ENCODE measurements at places on chromosomes 13 and 19.
A peak's percentile ranks its signal among the peaks of the same experiment; 100 is the strongest.

DNA sequence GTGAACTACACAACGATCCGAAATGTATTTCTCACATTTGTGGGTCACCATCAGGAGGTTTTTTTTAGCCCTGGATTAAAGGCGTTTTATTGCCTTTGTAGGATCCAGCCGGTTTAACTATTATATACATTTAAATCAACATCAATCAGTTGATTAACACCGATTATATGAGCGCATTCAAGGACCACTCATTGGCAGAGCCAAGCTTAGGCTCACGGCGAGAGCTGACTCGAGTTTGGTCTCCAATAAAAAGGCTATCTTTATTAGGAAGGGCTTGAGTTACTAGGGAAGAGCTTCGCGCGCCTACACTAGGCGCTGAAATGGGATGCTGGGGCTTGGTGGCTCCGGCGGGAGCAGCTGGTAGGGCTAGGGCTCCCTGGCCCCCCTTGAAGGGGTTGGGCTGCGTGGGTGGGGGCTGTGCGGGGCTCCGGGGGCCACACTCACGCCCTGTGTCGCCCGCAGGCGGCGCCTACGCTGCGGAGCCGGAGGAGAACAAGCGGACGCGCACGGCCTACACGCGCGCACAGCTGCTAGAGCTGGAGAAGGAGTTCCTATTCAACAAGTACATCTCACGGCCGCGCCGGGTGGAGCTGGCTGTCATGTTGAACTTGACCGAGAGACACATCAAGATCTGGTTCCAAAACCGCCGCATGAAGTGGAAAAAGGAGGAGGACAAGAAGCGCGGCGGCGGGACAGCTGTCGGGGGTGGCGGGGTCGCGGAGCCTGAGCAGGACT is 4.2 kb downstream of the PDX1 start:
- no peak for DNase-seq

DNA sequence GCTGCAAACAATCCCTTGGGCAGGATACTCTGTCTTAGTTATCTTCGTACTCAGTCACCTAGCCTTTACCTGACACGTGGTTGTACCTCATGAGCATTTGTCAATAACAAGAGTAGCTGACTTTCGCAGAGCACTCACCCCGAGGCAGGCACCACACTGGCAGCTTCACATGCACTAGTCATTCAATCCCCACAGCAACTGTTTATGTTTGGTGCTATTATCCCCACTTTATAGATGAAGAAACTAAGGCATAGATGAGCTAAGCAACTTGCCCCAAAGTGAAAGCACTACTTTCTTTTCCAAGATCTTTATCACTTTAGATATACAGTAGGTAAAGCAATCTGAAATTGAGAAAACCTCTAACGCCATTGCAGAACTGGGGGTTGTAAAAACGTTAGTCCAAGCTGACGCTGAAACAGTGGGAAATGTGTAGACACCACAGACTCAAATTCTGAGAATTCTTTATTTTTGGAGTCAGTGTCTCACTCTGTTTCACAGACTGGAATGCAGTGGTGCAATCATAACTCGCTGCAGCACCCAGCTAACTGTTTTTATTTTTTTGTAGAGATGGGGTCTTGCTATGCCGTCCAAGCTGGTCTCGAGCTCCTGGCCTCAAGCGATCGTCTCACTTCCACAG is 446.0 kb downstream of the FOXO1 start:
- DNase-seq: no peak

- DNase-seq: no peak
These were observed 7.6 kb downstream of the DNAJB1 start for GRCh38 chr19:14510311-14511228.

GRCh38 chr19:35991731-35992450 is 3.1 kb upstream of the SDHAF1 start:
- DNase-seq: no peak

DNA sequence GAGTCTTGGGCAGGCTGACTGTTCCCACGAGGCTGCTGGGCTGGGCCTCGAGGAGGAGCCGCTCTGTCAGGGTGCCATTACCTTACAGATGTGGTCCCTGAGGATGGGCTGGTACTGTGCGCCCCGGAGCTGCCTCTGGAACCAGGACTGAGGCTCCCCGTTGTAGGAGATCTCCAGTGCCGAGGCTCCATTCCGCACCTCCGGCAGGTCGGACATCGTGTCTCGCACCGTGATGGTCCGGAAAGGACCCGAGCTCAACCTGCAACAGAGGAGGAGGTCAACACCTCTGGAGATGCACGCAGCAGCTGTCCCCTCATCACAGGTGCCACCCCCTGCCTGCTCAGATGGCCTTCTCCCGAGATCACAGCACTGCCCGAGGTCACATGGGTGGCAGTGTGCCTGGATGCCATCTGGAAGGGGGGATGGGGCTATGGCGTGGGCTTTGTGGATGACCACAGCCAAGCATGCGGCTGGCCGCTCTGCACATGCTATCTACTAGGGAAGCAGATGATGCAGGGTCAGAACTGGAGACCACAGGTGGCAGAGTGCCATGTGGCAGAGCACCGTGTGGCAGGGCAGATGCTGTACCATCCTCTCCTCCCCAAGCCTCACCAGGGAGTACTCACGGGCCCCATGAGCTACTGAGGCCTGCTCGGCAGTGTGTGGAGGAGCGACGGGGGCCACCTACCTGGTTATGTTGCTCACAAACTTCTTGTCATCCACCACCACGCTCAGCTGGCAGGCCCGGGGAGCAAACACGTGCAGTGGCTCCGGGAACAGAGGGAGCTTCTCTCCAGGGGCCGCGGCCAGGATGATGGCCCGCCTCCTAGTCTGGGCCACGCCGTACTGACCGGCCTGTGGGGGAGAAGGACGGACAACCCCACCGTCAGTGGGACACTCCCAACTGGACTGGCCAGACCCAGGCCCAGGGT is 18.3 kb upstream of the EIF3G start:
- DNase-seq: no peak

DNA sequence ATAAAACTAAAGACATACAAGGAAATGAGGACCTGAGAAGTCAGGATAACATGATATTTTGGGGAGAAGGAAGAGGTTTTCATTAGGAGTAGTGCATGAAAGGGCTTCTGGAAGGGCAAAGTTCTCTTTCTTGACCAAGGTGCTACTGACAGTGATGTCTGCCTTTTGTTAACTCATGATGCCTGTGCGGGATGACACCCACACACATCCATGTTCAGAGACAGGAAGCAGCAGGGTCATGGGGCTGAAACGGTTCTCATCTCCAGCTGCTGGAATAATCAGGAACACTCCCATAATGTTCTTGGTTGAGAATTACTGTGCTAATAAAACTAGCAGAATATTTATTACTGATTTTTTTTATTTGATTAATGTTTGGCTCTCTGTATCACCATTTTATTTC is 29.1 kb downstream of the KCNC3 start:
- DNase-seq: no peak

DNA sequence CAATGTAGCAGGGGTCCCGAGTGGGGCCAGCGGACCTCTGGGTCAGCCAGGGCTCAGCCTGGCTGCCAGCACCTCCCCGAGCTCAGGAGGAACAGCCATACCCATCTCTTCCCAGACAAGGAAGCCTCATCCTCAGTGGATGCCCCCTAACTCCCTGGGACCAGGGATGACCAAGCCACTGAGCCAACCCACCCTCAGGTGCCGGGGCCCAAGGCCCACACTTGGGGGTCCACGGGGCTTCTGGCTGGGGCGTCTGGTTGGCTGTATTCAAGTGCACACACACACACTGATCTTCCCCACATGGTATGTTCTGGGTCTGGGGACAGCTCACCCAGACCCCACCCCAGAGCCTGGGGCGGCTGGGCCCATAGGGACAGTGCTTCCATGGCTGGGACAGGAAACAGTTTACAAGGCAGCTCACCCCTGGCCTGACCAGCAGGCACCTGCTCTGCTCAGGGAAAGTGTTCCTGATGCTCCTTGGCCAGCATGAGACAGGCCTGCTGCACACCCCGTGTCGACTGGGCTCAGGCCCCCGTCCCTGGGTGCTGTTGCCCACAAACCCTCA is 7.7 kb downstream of the RAB11B start:
- DNase-seq: no peak

- no peak for DNase-seq
These were observed 2.3 kb upstream of the TMEM91 start for GRCh38 chr19:41373993-41374392.

DNA sequence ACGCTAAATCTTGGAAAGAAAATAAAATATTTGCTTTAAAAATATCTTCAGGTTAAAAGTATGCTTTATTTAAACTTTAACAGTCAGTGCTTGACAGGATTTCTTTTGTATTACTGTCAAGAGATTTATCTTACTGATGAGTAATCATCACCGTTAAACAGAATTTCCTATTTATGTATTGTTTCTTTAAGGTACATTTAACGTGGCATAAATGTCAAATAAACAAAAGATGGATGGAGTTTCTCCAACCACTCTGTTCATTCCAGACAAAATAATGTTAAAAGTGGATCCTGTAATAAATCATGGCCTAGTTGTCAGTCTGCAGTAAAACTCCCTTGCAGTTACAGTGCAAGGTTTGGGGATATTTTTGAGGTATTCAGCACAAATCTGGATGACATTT is 298.3 kb downstream of the DIAPH3 start:
- DNase-seq: no peak

DNA sequence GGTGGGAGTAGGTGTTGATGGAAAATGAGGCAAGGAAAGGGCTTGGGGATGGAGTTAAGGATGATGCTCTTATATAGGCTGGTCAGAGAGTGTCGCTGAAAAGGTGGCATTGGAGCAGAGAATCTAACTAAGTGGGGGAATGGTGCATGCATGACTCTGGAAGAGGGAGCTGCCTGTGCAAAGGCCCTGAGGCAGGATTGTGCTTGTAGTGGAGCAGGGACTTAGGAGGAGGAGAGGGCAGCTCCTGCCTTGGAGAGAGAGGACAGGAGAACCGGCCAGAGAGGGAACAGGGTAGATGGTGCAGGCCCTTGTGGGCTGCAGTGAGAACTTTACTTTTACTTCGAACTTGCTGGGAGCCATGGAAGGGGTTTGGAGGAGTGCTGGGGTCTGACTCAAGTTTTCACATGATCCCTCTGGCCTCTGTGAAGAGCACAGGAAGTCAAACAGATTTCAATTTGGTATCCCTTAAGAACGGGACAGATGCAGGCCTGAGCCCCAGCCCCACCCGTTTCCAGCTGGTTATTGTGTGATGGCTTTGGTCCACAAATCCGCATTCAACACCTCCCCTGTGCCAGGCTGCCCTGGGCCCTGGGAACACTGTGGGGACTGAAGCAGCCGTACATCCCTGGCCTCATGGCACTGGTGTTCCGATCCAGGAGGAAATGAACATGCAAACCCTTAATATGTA is 7.0 kb downstream of the AP2A1 start:
- no peak for DNase-seq

GRCh38 chr19:6098574-6098973 is 11.7 kb downstream of the RFX2 start:
- DNase-seq: no peak

DNA sequence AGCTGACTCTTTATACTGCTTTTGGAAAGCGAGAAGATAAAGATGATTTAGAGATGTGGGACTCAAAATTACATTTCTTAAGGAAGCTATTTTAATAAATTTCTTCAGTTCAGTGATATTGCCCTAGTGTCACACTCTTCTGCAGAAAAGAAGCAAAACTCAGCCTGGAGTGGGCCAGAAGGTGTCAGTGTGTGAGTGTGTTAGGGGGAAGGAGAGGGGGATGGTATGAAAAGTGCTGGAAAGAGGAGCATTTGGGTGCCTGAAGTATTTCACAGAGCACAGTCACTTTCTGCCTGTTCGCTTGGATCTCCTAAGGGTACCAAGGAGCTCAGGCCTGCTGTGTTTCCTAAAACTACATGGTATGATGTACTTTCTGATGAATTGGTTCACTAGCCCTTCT is 84.5 kb upstream of the FRY start:
- no peak for DNase-seq

DNA sequence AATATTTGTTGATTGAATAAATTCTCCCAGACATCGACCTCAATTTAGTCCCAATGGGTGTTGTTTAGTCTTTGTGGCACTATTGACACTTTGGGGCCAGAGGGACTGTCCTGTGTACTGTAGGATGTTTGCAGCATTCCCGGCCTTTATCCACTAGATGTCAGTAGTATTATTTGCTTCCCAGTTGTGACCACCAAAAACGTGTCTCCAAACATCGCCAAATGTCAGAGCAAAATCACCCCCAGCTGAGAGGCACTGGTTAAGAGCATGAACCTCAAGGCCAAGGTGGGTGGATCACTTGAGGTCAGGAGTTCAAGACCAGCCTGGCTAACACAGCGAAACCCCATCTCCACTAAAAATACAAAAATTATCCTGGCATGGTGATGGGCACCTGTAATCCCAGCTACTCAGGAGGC is 15.4 kb downstream of the NLRP12 start:
- DNase-seq: peak; percentile 57

DNA sequence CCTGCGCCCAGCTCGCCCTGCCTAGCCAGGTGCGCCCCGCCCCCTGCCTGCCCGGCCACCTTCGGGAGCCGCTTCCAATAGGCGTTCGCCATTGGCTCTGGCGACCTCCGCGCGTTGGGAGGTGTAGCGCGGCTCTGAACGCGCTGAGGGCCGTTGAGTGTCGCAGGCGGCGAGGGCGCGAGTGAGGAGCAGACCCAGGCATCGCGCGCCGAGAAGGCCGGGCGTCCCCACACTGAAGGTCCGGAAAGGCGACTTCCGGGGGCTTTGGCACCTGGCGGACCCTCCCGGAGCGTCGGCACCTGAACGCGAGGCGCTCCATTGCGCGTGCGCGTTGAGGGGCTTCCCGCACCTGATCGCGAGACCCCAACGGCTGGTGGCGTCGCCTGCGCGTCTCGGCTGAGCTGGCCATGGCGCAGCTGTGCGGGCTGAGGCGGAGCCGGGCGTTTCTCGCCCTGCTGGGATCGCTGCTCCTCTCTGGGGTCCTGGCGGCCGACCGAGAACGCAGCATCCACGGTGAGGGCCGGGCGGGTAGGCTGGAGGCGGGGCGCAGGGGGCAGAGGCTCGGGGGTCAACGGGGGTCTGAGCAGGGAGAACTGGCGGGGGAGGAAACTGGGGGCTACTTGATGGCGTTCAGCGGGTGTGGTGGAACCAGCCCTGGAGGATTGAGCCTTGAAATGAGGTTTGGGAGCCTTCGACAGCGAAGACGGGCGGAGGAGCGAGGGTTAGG is at the start of gene SPINT2:
TSS of gene SPINT2 (plus strand) at position 88 of the 727 bp plus-strand sequence. CDS start at position 408, 320 bp downstream.
- DNase-seq: no peak

DNA sequence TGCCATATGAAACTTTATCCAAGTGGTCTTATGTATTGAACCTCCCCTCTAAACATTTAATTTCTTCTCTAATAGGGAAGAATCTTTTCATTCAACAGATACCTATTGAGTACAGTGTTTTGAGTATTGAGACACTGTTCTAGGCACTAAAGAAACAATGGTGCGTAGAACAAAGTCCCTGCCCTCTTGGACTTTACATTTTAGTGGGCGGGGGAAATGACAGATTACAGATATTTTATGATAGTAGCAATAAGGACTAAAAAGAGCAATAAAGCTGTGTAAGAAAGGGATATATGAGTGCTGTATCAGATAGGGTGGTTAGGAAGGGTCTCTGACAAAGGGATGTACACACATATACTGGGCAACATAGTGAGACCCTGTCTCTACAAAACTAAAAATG is 5.4 kb downstream of the NUDT15 start:
- DNase-seq: no peak

GRCh38 chr19:56271151-56271550 is 1.4 kb upstream of the EDDM13 start:
- no peak for DNase-seq
